HepG2 (cell line): ENCODE measurements at places on chromosomes 1 and 21. TPM values are rescaled to one million over a fixed set of nuclear protein-coding genes. Genes with fewer than 3 reads are reported as not detected.

- no peaks in the 10 kb centered on the region for H3K4me1 ChIP-seq
- no peak overlapping the region for H3K27ac ChIP-seq
- H3K36me3 ChIP-seq: no peaks in the 10 kb centered on the region
- no peak overlapping the region for H3K4me3 ChIP-seq
- no peaks in the 10 kb centered on the region for H3K27me3 ChIP-seq
These were observed 61.6 kb downstream of the PTPRC start for GRCh38 chr1:198700396-198700795.

The PYHIN1 gene
- total RNA-seq: not detected in 2 replicates

DNA sequence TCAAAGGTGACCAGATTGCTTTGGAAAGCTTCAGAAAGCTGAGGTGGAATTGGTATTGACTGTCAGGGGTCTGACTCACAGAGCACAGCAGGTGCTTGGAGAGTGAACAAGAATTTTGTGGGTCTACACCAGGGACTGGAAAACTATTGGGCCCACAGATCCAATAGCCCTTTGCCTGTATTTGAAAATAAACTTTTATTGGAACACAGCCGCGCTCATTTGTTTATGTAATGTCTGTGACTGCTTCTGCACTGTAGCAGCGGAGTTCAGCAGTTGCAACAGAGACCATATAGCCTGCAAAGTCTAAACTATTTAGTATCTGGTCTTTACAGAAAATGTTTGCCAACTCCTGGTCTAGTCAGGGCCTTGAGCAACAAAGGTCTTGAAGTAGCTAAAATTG, 315.6 kb downstream of the NFIA start:
- H3K27ac ChIP-seq: no peak overlapping the region
- no peaks in the 10 kb centered on the region for H3K4me1 ChIP-seq

GRCh38 chr1:154955039-154955717, 721 bp downstream of the PBXIP1 start:
- H3K27me3 ChIP-seq: no peaks in the 10 kb centered on the region; the same call in 2 of the 3 replicates
- peak overlapping the region; percentile 96 for H3K27ac ChIP-seq
- peak; percentile 77 for DNase-seq
- peaks cover 5% of the 10 kb centered on the region for H3K36me3 ChIP-seq
- peak overlapping the region; percentile 72 for H3K4me3 ChIP-seq
- peaks cover 48% of the 10 kb centered on the region for H3K4me1 ChIP-seq

DNA sequence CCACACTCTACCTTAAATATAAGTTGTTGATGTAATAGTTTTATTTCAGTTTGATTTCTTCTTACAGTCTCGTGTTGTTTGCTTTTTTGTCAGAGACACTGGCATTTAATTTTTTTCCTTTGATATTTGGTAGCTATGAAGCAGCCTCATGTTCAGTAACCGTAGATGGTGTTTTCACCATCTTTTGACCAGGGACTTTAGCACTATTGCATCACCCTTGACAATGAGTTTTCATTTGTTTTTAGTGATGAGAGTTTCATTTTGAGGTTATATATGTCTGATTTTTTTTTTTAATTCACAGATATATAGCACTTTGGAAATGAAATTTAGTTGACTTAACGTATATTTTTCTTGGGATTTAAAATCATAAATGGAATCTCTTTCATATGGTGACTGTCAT, 36.2 kb downstream of the CEP350 start:
- no peak overlapping the region for H3K27ac ChIP-seq
- no peak overlapping the region for H3K4me3 ChIP-seq
- peaks cover 20% of the 10 kb centered on the region for H3K36me3 ChIP-seq
- H3K4me1 ChIP-seq: peaks cover 6% of the 10 kb centered on the region; the same call in 1 of the 2 replicates
- H3K27me3 ChIP-seq: no peaks in the 10 kb centered on the region

The PLA2G2C gene
- not detected in 2 replicates for total RNA-seq

The LRRC3 gene
- 3.9 and 4.8 TPM in 2 replicates for total RNA-seq

The SYNC gene
- 5.4 and 7.2 TPM in 2 replicates for total RNA-seq

- DNase-seq: no peak
- no peaks in the 10 kb centered on the region for H3K36me3 ChIP-seq
- no peaks in the 10 kb centered on the region for H3K27me3 ChIP-seq
- H3K4me3 ChIP-seq: no peak overlapping the region
These were observed 33.6 kb downstream of the WLS start for GRCh38 chr1:68198752-68199151.

The S100A12 gene
- total RNA-seq: not detected in 2 replicates

The GSTM5 gene
- not detected in 2 replicates for total RNA-seq

DNA sequence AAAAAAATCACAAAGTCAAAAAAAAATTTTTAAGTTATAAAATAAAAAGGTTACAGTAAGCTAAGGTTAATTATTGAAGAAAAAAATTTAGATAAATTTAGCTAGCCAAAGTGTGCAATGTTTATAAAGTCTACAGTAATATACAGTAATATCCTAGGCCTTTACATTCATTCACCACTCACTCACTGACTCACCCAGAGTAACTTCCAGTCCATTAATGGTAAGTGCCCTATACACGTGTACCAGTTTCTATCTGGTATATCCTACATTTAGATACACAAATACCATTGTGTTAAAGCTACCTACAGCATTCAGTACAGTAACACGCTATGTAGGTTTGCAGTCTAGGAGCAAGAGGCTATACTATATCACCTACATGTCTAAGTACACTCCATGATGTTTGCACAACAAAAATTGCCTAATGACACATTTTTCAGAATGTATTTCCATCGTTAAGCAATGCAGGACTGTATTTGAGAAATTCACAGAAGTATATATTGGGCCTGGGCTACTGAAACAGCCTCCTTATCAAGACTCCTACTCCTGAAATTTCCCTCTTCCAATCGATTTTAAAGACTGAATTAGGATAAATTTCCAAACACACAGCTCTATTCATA, 155.1 kb downstream of the COP1 start:
- no peak overlapping the region for H3K4me3 ChIP-seq
- no peaks in the 10 kb centered on the region for H3K27me3 ChIP-seq
- H3K4me1 ChIP-seq: peaks cover 4% of the 10 kb centered on the region; the same call in 1 of the 2 replicates
- peak; percentile 16 for DNase-seq
- no peak overlapping the region for H3K27ac ChIP-seq

- H3K27me3 ChIP-seq: no peaks in the 10 kb centered on the region
- H3K4me3 ChIP-seq: no peak overlapping the region
- no peak for DNase-seq
- H3K36me3 ChIP-seq: no peaks in the 10 kb centered on the region
- H3K4me1 ChIP-seq: no peaks in the 10 kb centered on the region
These were observed 13.2 kb downstream of the NGF start for GRCh38 chr1:115324649-115325420.
